ENCODE measurements at places on chromosomes 1 and 21.
A peak's percentile ranks its signal among the peaks of the same experiment; 100 is the strongest.

- no peak for DNase-seq
These were observed 9.4 kb upstream of the UBR4 start for GRCh38 chr1:19219451-19219850.

DNA sequence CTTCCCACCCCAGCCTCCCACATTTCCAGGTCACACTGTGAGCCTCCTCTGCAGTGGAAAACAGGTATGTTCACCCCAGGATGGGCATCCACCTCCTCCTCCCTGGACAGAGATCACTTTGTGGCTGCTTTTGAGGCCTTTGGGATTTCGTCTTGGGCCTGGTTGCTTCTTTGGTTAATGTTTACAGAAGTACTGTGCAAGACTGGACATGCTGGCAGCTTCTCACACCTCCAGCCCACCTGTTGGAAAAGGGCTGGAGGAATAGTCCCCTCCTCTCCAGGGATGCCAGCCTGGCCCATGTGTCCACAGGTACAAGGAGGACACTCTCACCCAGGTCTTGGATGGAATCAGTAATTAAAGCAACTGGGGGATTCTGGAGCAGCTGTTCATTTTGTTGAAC lies 56.1 kb downstream of the KAZN start:
- DNase-seq = no peak

GRCh38 chr1:1869469-1869868 lies 21.4 kb downstream of the GNB1 start:
- DNase-seq = no peak

DNA sequence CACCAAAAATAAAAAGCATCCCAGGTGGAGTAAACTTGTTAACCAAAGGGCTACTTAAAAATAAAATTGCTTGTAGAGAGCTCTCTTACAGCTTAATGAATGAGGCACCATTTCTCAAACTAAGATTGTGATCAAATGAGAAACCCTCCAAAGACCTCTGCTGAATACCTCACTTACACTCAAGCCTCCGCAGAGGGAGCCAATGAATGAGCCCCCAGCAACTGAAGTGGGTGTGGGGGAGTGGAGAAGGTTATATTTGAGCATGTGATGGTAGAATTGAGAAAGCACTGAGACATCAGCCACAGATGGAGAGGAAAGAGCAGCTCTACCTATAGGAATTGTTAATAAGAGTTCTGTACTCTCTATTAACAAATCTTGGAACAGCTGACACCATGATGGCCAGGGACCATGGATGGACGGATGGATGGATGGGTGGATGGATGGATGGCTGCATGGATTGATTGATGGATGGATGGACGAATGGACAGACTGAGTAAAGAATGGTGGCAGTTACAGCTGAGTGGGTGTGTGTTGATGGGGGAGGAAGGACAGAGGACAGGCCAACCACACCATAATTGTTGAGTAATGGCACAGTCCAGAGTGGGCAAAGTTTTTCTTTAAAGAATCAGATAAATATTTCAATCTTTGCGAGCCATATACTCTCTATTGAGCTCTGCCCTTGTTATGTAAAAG lies 20.3 kb upstream of the TIAM1 start:
- DNase-seq = no peak

DNA sequence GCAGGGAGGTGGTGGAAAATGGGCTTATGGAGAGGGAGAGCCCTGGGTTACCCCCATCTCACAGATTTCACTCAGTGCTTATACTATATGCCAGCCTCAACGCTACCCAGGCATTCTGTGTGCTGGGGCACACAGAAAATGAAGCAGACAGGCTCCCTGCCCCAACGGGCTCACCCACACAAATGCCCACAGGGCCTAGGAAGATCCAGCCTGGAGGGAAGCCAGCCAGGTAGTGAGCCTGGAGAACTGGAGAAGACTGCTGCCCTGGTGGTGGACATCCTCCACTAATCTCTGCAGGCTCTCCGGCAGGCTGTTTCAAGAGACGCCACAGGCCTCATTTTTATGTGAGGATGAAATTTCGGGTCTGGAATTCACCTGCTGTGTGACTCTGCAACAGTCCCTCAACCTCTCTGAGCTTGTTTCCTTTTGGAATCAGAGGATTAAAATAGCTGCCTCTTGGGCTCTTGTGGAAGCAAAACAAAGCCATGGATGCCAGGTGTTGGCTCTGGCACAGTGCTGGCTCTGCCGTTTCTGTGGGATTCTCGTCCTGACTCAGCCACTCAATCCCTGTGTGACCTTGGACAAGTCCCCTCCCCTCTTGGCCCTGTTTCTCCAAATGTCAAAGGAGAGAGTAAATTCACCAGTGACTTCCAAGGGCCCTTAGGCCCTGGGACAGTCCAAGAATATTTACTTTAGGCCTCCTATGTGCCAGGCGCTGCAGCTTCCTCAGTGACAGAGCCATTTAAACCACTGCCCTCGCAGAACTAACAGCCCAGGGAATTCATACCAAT lies 3.6 kb downstream of the PAQR7 start:
- no peak for DNase-seq

DNA sequence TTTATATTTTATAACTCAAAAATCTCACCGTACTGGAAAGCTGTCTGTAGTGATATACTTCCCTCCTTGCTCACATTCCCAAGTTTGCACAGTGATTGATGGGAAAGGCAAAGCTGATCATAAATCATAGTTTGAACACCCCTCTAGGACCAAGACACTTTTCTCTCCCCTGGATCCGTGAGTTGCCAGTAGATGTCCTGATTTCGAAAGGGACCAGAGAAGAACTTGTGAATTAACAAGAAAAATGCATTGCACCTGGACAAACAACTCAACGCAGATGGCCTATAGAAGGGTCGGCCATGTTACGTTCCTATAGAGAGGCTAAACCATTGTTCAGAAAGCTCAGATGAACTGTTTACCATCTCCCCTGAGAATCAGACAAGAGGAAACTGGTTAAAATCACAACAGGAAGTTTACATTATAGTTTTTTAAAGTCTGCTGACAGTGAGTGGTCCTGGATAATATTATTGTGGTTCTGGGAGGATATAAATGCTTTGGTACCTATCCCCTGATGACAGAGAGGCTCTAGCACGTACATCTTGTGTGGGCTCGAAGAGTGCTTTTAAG lies 124.0 kb upstream of the SLC45A1 start:
- DNase-seq = no peak

DNA sequence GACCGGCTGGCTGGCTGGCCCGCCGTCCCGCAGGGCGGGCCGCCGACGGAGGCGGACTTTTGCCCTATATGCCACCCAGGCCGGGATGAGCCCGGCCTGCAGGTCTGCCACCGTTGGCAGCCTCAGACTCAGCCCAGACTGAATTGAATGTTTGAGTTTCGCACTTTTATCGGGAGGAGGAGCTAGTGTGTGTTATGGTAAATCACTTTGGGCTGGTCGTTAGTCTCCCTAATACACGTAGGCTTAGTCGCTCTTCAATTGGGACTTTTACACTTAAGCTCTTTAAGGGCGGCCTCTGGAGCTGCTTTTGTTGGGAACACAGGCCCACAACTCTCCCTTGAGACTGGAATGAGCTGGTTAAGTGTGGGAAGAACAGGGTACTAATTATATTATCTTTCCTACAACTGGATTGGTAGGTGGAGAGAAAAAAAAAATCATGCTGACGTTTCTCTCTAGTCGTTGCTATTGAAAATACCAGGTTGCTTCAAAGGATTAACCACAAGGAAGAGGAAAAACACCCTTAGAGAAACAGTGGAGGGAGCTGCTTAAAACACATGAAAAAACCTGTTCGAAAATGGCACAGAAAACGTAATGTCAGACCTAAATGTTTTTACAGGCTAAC lies 1.4 kb upstream of the IRF2BP2 start:
- DNase-seq = peak; percentile 92

DNA sequence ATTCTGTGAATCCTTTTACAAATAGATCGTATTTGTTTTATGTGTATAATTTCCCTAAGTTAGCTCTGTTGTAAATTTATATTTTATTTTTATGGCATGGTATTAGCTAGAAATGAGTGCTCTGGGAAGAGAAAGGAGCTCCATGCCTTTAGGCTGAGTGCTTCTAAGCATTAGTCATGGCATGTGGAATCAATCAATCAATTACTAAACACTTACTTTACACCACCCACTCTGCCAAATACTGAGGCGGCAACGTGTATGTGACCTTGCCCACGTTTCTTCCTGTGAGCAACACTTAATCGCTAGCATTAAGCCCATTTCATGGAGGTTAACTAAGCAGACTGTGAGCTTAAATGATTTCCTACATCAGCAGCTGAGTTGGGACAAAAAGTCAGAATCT lies 7.2 kb upstream of the BECN2 start:
- DNase-seq = peak; percentile 8

DNA sequence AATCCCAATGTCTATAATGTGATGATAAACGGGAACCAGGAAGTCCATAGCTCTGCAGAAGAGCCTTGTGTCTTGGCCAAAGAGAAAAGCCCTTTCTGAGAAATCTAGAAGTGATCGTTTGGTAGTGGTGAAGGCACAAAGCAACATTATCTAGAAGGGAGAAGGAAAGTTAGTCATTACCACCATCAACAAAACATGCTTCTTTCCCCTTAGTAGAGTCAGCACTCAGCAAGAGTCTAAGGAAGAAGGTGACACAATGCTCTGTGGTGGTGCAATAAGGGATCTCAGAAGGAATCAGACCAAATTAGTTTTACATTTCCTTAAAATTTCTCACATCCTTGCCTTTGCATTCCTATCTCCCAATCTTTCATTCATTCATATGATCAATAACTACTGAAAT lies 134.4 kb upstream of the PRDX6 start:
- DNase-seq = no peak

DNA sequence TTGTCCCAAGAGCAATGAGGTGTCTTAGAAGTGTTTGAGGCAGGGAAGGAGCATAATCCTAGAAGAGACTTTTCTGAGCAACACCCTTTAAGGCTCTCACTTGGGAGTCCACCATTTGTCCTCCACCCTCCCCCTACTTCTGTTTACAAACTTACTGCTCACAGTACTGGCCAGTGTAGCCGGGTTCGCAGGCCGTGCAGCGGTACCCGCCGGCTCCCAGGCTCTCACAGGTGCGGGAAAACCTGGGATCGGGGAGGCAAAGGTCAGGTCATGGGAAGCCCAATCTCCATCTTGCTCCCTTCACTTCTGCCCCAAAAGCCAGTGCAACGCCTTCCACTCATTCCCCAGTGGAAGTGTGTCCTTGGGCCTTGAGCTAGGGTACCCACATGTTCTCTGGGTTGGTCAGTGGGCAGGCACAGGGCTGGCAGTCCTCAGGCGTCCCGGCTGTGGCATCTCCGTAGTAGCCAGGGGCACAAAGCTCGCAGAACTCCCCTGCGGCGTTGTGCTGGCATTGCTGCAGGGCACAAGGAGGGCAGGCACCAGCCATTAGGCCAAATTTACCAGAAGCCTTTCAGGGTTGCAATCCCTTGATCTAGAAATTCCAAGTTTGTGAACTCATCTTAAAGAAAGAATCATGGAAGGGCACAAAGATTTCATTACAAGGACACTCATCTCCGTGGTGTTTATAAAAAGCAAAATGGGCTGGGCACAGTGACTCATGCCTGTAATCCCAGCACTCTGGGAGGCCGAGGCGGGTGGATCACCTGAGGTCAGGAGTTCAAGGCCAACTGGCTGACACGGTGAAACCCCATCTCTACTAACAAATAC lies 49.8 kb downstream of the LDLRAD2 start:
- peak; percentile 66 for DNase-seq

DNA sequence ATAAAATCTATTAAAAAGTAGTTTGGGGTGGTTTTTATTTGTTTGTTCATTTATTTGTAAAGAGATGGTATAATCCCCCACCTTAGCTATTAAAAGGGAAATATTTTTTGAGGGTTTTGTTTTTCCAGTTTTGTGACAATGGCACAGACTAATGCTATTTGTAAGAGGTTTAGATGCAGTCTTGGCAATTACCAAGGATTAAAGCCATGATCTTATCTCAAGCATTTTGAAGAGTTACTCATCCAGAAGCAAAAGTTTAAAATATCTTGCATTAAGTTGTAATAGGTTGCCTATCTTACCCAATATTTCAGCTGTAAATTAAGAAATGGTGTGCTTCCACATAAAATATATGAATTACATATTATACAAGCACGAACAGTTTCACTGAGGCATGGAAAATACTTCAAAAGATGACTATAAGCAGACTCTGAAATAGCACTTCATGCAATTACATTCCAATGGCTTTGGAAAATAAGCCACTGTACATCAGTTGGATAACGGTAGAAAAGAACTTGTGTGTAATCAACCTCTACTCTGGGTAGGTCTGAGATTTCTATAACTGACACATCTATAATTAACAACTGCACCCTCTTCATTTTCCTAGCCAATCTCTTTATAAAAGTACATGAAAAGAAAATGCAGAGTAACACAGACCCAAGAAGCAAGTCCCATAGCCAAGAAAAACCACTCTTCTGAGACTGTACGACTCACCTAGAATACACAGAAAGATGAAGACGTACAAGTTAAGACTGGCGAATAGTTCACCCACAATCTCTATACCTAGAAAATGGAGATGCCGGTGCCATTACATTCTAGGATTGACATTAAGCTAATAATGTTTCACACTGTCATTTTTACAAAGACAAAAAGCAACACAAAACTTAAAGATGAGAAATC lies 95.2 kb downstream of the PTPN14 start:
- DNase-seq = peak; percentile 38

DNA sequence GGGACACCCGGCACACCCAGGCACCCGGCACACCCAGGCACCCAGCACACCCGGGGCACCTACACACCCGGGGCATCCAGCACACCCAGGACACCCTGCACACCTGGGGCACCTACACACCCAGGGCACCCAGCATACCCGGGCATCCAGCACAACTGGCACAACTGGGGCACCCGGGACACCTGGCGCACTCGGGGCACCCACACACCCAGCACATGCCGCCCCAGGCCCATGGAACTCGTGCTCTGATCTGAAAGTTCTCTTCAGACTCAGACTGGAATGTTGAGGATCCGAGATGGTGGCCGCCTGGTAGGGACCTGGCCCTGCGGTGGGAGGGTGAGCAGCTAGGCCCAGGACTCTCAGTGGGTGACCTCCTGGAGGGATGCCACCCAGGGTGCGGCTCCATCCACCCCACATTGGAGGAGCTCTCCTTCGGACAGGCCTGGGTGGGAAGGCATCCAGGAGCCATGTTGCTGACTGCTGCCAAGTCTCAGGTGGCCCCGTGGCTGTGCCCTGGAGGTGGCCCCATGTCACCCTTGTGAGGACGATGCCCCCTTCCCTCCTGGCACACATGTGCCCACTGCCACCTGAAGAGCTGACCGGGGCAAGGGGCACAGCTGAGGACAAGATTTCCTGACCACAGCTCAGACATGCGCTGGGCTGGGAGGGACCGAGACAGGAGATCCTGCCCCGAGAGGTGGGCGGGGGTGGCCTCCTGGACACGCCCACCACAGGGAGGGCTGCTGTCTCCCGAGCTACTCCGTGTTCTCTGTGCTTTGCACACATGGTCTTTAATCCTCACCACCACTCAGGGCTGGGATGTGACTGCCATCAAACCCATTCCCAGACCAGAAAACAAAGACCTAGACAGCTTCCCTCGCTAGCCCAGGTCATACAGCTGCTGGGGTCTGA lies 37.0 kb downstream of the UBE2G2 start:
- DNase-seq = no peak

- DNase-seq = peak; percentile 54
These were observed at the start of gene FHL3 for GRCh38 chr1:38005195-38006007. Gene FHL3 (minus strand): TSS chr1:38005514. CDS start chr1:37999412, 6,102 bp downstream.

DNA sequence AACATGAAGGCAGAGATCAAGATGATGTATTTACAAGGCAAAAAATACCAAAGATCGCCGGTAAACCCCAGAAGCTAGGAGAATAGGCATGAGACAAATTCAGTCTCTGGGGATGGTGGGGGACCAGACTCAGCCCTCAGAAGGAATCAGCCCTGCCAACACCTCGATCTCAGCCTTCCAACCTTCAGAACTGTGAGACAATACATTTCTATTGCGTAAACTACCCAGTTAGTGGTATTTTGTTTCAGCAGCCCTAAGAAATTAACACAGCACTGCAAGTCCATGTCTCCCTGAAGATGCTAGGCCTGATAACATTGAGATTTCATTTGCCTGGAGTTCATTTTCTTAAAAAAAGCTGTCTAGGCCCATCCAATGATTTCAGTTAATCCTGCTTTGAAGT lies 622.5 kb downstream of the PTPRC start:
- DNase-seq = no peak

Data from epithelial cell of esophagus (primary cell).